ENCODE measurements at places on chromosomes 2 and 18.

- H3K27ac ChIP-seq = no peak overlapping the region
- DNase-seq = no peak
- H3K4me1 ChIP-seq = no peaks in the 10 kb centered on the region
- H3K4me3 ChIP-seq = no peak overlapping the region
- H3K27me3 ChIP-seq = no peaks in the 10 kb centered on the region
Measured at GRCh38 chr2:224434618-224435017, 32.7 kb upstream of the FAM124B start.

GRCh38 chr2:61017556-61018317 lies at the start of the genes PEX13 and PUS10:
Gene PEX13, plus strand, starts transcription at chr2:61017720. Its CDS starts 40 bp downstream, at chr2:61017760.
Gene PUS10, minus strand, starts transcription at chr2:61018255. Its CDS starts 6,365 bp downstream, at chr2:61011890.
- DNase-seq = peak; percentile 64
- H3K4me3 ChIP-seq = peak within 1 kb of the TSS; percentile 89
- no peaks in the 10 kb centered on the region for H3K27me3 ChIP-seq
- peak within 1 kb of the TSS; percentile 93 for H3K27ac ChIP-seq

DNA sequence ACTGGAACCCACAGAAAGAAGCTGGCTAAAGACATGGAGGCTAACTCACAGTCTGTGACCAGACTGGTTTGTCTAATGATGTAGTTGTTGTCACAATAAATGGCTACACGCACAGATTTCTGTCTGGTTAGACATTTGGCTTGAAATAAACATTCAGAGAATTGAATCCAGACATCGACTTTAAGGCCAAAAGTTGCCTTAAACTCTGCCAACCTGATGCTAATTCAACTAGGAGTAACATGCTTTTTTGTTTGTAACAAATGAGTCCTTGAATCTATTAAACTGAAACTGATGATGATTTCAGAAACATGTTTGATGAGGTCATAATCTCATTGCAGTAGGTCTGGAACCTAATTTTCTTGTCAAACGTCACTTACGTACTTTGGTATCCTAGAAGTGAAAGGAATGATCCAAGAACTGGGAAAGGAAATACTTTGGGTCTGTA lies 123.8 kb downstream of the ERBB4 start:
- H3K36me3 ChIP-seq = no peaks in the 10 kb centered on the region
- no peaks in the 10 kb centered on the region for H3K4me1 ChIP-seq
- H3K4me3 ChIP-seq = no peak overlapping the region
- no peaks in the 10 kb centered on the region for H3K27me3 ChIP-seq
- no peak overlapping the region for H3K27ac ChIP-seq

- H3K27ac ChIP-seq = no peak overlapping the region
- no peaks in the 10 kb centered on the region for H3K27me3 ChIP-seq
- no peak overlapping the region for H3K4me3 ChIP-seq
- H3K4me1 ChIP-seq = no peaks in the 10 kb centered on the region
- no peak for DNase-seq
Measured at GRCh38 chr2:226669249-226669648, 130.4 kb downstream of the IRS1 start.

DNA sequence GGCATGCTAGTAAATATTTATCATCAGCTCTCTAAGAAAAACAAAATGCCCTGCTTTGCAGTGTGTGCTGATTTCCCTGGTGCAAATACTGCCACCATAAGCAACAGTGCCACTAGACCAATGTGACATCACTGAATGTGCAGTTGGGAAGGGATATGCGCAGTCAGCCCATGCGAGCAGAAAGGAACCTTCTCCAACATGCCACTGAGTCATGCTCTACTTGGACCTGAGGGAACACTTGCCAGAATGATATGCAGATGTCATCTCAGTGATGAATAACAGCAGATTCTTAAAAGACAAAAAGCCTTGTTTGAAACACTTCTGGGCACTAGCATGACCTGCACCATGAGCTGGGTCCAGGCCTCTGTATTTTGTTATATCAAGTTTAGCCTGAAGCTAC lies 55.3 kb upstream of the REL start:
- no peak overlapping the region for H3K27ac ChIP-seq
- no peak overlapping the region for H3K4me3 ChIP-seq
- H3K36me3 ChIP-seq = no peaks in the 10 kb centered on the region
- no peak for DNase-seq
- H3K27me3 ChIP-seq = no peaks in the 10 kb centered on the region

- no peaks in the 10 kb centered on the region for H3K4me1 ChIP-seq
- no peak overlapping the region for H3K4me3 ChIP-seq
- no peak for DNase-seq
- no peaks in the 10 kb centered on the region for H3K36me3 ChIP-seq
- H3K27ac ChIP-seq = no peak overlapping the region
Measured at GRCh38 chr2:228657807-228658402, 476.4 kb upstream of the SPHKAP start.

- H3K36me3 ChIP-seq = no peaks in the 10 kb centered on the region
- no peaks in the 10 kb centered on the region for H3K27me3 ChIP-seq
- no peak overlapping the region for H3K27ac ChIP-seq
- no peaks in the 10 kb centered on the region for H3K4me1 ChIP-seq
- H3K4me3 ChIP-seq = no peak overlapping the region
- no peak for DNase-seq
Measured at GRCh38 chr2:161273038-161273760, 35.0 kb upstream of the PSMD14 start.

- H3K27me3 ChIP-seq = no peaks in the 10 kb centered on the region
- H3K36me3 ChIP-seq = no peaks in the 10 kb centered on the region
- H3K27ac ChIP-seq = no peak overlapping the region
- no peaks in the 10 kb centered on the region for H3K4me1 ChIP-seq
- DNase-seq = no peak
Measured at GRCh38 chr2:39487398-39488250, 50.5 kb upstream of the MAP4K3 start.

All from uterus (tissue), 4 donors.